A549 treated with Mapracorat at 1 μM for 4 hours (cell line): ENCODE measurements at places on chromosomes 3 and 15. TPM values are rescaled to one million over a fixed set of nuclear protein-coding genes. Genes with fewer than 3 reads are reported as not detected.

EHHADH gene
- 2.2 to 4.2 TPM (median 3.4 TPM) in 5 replicates for total RNA-seq

PIGZ gene
- 1.1 to 1.6 TPM (median 1.5 TPM) in 5 replicates for total RNA-seq

FEZF2 gene
- not detected in 5 replicates for total RNA-seq

DAZL gene
- not detected in 5 replicates for total RNA-seq

BLM gene
- 10.8 to 17.2 TPM (median 14.1 TPM) in 5 replicates for total RNA-seq

FSIP1 gene
- 0.70 to 1.1 TPM (median 0.89 TPM) in 5 replicates for total RNA-seq

THRB gene
- 0.97 to 1.7 TPM (median 1.0 TPM) in 5 replicates for total RNA-seq

SLC35G2 gene
- total RNA-seq: 26.5 to 31.1 TPM (median 28.0 TPM) in 5 replicates

BAHD1 gene
- total RNA-seq: 10.4 to 12.3 TPM (median 11.6 TPM) in 5 replicates

MESP1 gene
- 1.7 to 8.1 TPM (median 5.5 TPM) in 5 replicates for total RNA-seq

GABRB3 gene
- total RNA-seq: 59.6 to 83.1 TPM (median 72.9 TPM) in 5 replicates

SENP5 gene
- total RNA-seq: 5.1 to 6.7 TPM (median 6.1 TPM) in 5 replicates

AADACL2 gene
- total RNA-seq: not detected in 5 replicates

PARP14 gene
- 7.6 to 9.2 TPM (median 8.3 TPM) in 5 replicates for total RNA-seq

DLL4 gene
- 1.1 to 2.0 TPM (median 1.8 TPM) in 5 replicates for total RNA-seq

CISH gene
- 0.32 to 0.79 TPM (median 0.57 TPM) in 5 replicates for total RNA-seq

C3orf70 gene
- 0.02 to 0.05 TPM (median 0.04 TPM) in 3 of 5 replicates, not detected in the others for total RNA-seq

ZNF80 gene
- total RNA-seq: not detected in 5 replicates

PEX5L gene
- not detected in 5 replicates for total RNA-seq

WNT7A gene
- total RNA-seq: 0.04 to 0.20 TPM (median 0.10 TPM) in 5 replicates

CEP19 gene
- total RNA-seq: 2.1 to 2.7 TPM (median 2.6 TPM) in 5 replicates

TRIM59 gene
- total RNA-seq: 7.2 to 10.0 TPM (median 8.9 TPM) in 5 replicates

CIDEC gene
- total RNA-seq: 50.4 to 66.9 TPM (median 56.5 TPM) in 5 replicates

PLIN1 gene
- total RNA-seq: 0.06 to 0.17 TPM (median 0.14 TPM) in 4 of 5 replicates, not detected in the other

ZNF660 gene
- not detected in 5 replicates for total RNA-seq

CHD2 gene
- total RNA-seq: 23.7 to 31.8 TPM (median 28.5 TPM) in 5 replicates

HIGD2B gene
- not detected in 5 replicates for total RNA-seq

SPESP1 gene
- not detected in 5 replicates for total RNA-seq

WDR93 gene
- total RNA-seq: 0.07 to 0.25 TPM (median 0.19 TPM) in 5 replicates

LMLN gene
- total RNA-seq: 1.7 to 2.5 TPM (median 2.0 TPM) in 5 replicates

ZCWPW2 gene
- total RNA-seq: not detected in 5 replicates

CCDC13 gene
- 0.30 to 0.74 TPM (median 0.41 TPM) in 5 replicates for total RNA-seq

ZNF35 gene
- total RNA-seq: 5.0 to 7.1 TPM (median 5.3 TPM) in 5 replicates

ACSBG1 gene
- total RNA-seq: 0.13 to 0.31 TPM (median 0.19 TPM) in 4 of 5 replicates, not detected in the other

CLDND1 gene
- 46.3 to 65.9 TPM (median 61.6 TPM) in 5 replicates for total RNA-seq

TMC3 gene
- not detected in 5 replicates for total RNA-seq

DPPA4 gene
- not detected in 5 replicates for total RNA-seq

LRRC49 gene
- total RNA-seq: 4.3 to 7.1 TPM (median 5.4 TPM) in 5 replicates

CLRN1 gene
- total RNA-seq: not detected in 5 replicates

RHCG gene
- total RNA-seq: 35.5 to 49.8 TPM (median 39.6 TPM) in 5 replicates

GOLGA6L22 gene
- not detected in 5 replicates for total RNA-seq

P2RY14 gene
- not detected in 5 replicates for total RNA-seq

NLGN1 gene
- total RNA-seq: not detected in 5 replicates

BCL2A1 gene
- 9.8 to 18.7 TPM (median 12.3 TPM) in 5 replicates for total RNA-seq

CATSPER2 gene
- total RNA-seq: 0.39 to 1.3 TPM (median 0.48 TPM) in 5 replicates

ELP6 gene
- total RNA-seq: 25.3 to 29.2 TPM (median 28.5 TPM) in 5 replicates

CMTM7 gene
- total RNA-seq: 31.7 to 36.0 TPM (median 35.1 TPM) in 5 replicates

COLQ gene
- total RNA-seq: 0.22 to 0.54 TPM (median 0.28 TPM) in 5 replicates

EIF4E3 gene
- total RNA-seq: 2.7 to 3.8 TPM (median 3.8 TPM) in 5 replicates

ABI3BP gene
- 1.3 to 2.1 TPM (median 1.7 TPM) in 5 replicates for total RNA-seq
